Tibial artery (tissue), 4 donors: ENCODE measurements at places on chromosomes 16 and 17.

- no peak overlapping the region for H3K4me3 ChIP-seq
- no peak for DNase-seq
- peaks cover 69% of the 10 kb centered on the region for H3K36me3 ChIP-seq
- H3K27me3 ChIP-seq: no peaks in the 10 kb centered on the region
- peaks cover 20% of the 10 kb centered on the region for H3K4me1 ChIP-seq
Observed at GRCh38 chr17:35138218-35138617, 3.9 kb downstream of the NLE1 start.

DNA sequence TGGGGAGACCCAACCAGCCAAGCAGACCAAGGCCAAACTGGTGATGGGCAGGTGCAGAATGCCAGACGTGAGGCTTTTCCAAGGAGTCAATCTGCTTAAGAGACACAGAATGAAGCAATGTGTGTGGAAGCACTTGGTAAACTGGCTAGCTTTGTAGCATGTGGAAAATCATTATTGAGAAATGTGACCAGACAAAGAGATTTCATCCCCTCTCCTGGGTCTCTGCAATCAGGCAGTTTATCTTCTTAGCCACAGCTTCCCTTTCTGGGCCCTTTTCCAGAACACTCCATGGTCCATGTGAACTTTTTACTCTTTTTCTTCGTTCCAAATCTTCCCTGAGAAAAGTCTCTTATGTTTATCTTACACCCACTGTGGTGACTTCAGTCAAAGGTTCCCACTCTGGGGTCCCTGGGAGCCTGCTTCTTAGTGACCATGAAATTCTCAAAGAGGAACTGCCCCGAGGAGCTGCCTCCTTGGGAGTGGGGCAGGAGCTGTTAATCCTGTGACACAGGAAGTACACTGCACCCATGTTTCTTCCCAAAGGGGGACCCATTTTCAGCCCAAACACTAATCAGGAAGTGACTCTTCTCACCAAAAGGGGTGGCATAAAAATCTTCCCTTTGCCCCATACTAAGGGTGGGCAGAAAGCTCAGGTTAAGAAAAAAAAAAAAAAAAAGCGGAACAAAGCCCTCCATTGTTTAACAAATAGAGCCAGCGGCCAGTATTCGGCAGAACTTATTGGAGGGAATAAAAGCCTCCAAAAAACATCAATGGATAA is 346.2 kb upstream of the ASIC2 start:
- H3K27me3 ChIP-seq: no peaks in the 10 kb centered on the region
- no peak overlapping the region for H3K27ac ChIP-seq
- no peaks in the 10 kb centered on the region for H3K4me1 ChIP-seq
- H3K4me3 ChIP-seq: no peak overlapping the region
- H3K36me3 ChIP-seq: no peaks in the 10 kb centered on the region
- no peak for DNase-seq

- no peaks in the 10 kb centered on the region for H3K27me3 ChIP-seq
- no peak overlapping the region for H3K27ac ChIP-seq
- H3K4me1 ChIP-seq: no peaks in the 10 kb centered on the region
- no peaks in the 10 kb centered on the region for H3K36me3 ChIP-seq
- no peak for DNase-seq
Observed at GRCh38 chr16:17963185-17963836, 373.2 kb downstream of the NPIPA8 start.

DNA sequence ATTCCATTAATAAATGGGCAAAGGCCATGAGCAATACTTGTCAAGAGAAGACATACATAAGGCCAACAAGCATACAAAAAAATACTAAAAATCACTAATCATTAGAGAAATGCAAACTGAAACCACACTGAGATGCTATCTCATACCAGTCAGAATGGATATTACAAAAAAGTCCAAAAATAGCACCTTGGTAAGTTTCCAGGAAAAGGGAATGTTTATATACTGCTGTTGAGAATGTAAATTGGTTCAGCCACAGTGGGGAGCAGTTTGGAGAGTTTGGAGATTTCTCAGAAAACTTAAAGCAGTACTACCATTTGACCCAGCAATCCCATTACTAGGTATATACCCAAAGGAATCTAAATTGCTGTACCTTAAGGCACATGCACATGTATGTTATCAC is 467.7 kb downstream of the CDH11 start:
- DNase-seq: no peak
- no peak overlapping the region for H3K27ac ChIP-seq
- H3K4me1 ChIP-seq: peaks cover 19% of the 10 kb centered on the region

DNA sequence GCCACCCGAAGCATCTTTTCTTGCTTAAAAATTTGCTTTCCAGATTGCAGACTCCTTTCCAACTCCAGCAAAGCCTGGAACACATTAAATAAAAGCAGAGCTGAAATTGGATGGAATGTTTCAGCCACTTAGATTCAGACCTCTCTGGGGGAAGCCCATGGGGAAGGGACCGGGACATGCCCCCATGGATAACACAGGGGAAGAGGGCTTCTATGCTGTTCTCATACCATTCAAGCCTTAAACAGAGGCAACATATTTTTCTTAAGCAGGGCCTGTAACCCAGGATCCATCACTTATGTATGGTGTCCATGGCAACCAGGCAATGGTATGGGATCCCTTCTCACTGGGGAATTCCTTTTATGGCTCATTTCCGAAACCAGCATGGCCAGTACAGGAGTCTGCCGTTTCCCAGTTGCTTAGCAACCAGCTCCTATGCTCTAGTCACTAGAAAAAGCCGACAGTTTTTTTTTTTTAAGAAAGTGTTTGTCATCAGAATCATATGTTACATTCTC is 62.0 kb upstream of the MARCHF10 start:
- H3K4me1 ChIP-seq: no peaks in the 10 kb centered on the region
- H3K36me3 ChIP-seq: no peaks in the 10 kb centered on the region
- H3K27me3 ChIP-seq: no peaks in the 10 kb centered on the region
- no peak overlapping the region for H3K27ac ChIP-seq
- H3K4me3 ChIP-seq: no peak overlapping the region

DNA sequence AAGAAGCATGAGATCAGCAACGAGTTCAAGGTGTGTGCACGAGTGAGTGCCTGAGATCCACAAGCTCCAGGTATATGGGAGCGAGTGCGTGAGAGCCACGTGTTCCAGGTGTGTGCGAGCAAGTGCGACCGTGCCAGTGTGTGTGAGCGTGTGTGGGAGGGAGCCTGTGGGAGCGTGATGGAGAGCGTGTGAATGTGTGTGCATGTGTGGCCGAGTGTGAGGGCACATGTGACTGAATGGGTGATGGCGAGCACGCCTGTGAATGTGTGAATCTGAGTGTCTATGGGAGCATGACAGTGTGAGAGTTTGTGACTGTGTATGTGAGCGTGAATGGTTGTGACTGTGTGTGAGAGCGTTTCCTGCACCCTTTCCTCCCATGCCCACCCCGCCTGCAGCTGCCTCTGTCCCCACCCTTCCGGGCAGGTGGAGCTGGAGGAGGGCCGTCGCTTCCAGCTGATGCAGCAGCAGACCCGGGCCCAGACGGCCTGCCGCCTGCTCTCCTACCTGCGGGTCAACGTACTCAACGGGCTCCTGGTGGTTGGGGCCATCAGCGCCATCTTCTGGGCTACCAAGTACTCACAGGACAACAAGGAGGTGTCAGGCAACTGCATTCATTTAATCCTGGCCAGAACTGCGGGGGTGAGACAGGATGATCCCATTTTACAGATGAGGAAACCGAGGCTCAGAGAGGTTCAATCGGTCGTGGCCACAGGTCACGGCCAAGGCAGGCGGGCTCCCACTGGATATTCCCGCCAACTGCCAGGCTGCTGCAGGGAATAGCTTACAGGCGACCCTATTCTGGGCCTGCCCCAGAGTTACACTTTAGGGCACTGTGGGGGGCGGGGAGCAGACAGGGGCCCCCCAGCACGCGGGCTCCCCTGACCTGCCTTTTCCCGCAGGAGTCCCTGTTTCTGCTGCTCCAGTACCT is 3.7 kb downstream of the TMC8 start:
- H3K27me3 ChIP-seq: peaks cover 49% of the 10 kb centered on the region
- DNase-seq: no peak
- no peaks in the 10 kb centered on the region for H3K4me1 ChIP-seq
- H3K36me3 ChIP-seq: no peaks in the 10 kb centered on the region
- no peak overlapping the region for H3K27ac ChIP-seq
- H3K4me3 ChIP-seq: no peak overlapping the region

GRCh38 chr17:27586203-27586721 is 44.7 kb upstream of the LGALS9 start:
- no peaks in the 10 kb centered on the region for H3K27me3 ChIP-seq
- peaks cover 39% of the 10 kb centered on the region for H3K36me3 ChIP-seq
- no peak overlapping the region for H3K4me3 ChIP-seq
- H3K4me1 ChIP-seq: no peaks in the 10 kb centered on the region

- peak; percentile 54 for DNase-seq
- no peaks in the 10 kb centered on the region for H3K36me3 ChIP-seq
- H3K27ac ChIP-seq: no peak overlapping the region
- no peak overlapping the region for H3K4me3 ChIP-seq
- no peaks in the 10 kb centered on the region for H3K4me1 ChIP-seq
Observed at GRCh38 chr17:15171167-15172047, 93.7 kb downstream of the PMP22 start.

GRCh38 chr17:39769974-39770587 is 32.3 kb downstream of the GRB7 start:
- H3K4me3 ChIP-seq: no peak overlapping the region
- no peaks in the 10 kb centered on the region for H3K27me3 ChIP-seq
- no peaks in the 10 kb centered on the region for H3K36me3 ChIP-seq
- no peak overlapping the region for H3K27ac ChIP-seq
- DNase-seq: no peak
- no peaks in the 10 kb centered on the region for H3K4me1 ChIP-seq

GRCh38 chr16:68179855-68180254 is 56.1 kb downstream of the ESRP2 start:
- no peaks in the 10 kb centered on the region for H3K27me3 ChIP-seq
- H3K36me3 ChIP-seq: peaks cover 34% of the 10 kb centered on the region
- no peaks in the 10 kb centered on the region for H3K4me1 ChIP-seq

GRCh38 chr16:24723663-24724062 is 5.8 kb upstream of the TNRC6A start:
- H3K4me3 ChIP-seq: no peak overlapping the region
- no peak overlapping the region for H3K27ac ChIP-seq
- DNase-seq: no peak
- H3K36me3 ChIP-seq: no peaks in the 10 kb centered on the region
- H3K4me1 ChIP-seq: peaks cover 31% of the 10 kb centered on the region
- no peaks in the 10 kb centered on the region for H3K27me3 ChIP-seq

- peaks cover 34% of the 10 kb centered on the region for H3K36me3 ChIP-seq
- peak overlapping the region; percentile 73 for H3K4me3 ChIP-seq
- H3K4me1 ChIP-seq: peaks cover 5% of the 10 kb centered on the region
- H3K27me3 ChIP-seq: no peaks in the 10 kb centered on the region
Observed at GRCh38 chr16:30761427-30761927, 385 bp downstream of the CFAP119 start.

DNA sequence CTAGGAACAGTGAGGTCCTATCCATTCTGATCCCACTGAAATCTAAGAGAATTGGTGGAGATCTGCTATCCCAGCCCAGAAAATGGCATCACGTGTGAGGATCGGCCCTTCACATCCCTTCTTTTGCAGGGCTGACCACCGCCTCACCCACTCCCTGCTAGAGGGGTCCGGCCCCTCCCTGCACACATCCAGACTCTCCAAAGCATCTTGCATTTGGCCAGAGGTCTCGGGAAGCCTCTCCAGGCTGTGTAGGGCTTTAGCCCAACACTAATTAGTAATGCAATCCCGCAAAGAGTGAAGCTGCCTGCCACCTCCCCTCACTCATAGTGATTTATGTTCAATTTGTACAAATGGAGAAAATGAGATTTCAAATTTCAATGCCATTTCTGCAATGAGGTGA is 434.4 kb upstream of the ZFHX3 start:
- H3K27me3 ChIP-seq: no peaks in the 10 kb centered on the region
- no peaks in the 10 kb centered on the region for H3K4me1 ChIP-seq
- no peaks in the 10 kb centered on the region for H3K36me3 ChIP-seq
- H3K27ac ChIP-seq: no peak overlapping the region
- H3K4me3 ChIP-seq: no peak overlapping the region

GRCh38 chr17:57097832-57098421 is 12.9 kb downstream of the AKAP1 start:
- no peaks in the 10 kb centered on the region for H3K27me3 ChIP-seq
- H3K4me1 ChIP-seq: peaks cover 100% of the 10 kb centered on the region
- no peak overlapping the region for H3K4me3 ChIP-seq
- H3K36me3 ChIP-seq: no peaks in the 10 kb centered on the region
- peak; percentile 56 for DNase-seq

DNA sequence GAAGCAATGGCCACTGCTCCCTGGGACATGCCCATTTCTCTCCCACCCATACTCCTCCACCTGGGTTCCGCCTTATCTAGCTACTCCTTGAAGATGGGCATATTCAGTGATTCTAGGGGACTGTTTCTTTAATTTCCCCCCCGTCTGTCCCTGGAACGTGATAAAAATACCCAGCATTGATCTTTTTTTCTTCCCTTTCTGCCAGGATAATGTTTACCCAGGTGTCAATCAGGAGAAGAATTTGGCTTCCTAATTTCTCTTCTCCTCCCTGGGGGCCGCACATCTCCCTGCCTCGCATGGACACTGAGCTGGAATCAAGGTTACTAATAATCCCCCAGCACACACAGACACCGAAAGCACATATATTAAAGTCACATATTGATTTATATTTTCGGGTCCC is 35.2 kb downstream of the DCAKD start:
- no peaks in the 10 kb centered on the region for H3K4me1 ChIP-seq
- no peak for DNase-seq
- H3K27ac ChIP-seq: no peak overlapping the region
- no peaks in the 10 kb centered on the region for H3K27me3 ChIP-seq
- H3K36me3 ChIP-seq: no peaks in the 10 kb centered on the region
- H3K4me3 ChIP-seq: no peak overlapping the region
